T-helper 1 cell (primary cell): ENCODE measurements at places on chromosomes 5 and 9.

GRCh38 chr9:72494051-72494450 is 27.4 kb upstream of the TMC1 start:
- DNase-seq: no peak

DNA sequence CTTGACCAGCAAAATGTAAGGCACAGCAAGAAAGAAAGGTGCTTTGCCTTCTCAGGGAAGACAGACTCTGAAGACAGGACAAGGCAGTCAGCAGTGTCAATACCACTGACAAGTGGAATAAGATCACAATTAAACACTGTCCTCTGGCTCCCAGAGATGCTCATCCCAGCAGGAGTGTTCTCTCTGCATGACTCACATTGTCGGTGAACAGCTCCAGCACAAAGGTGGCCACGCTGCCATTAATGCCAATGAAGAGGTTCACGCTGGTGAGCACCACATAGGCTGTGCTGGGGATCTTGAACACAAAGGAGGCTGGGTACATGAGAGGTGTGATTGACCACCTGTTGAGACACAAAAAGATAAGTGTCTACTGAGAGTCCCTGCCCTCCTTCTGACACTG is 31.9 kb downstream of the NIPSNAP3B start:
- no peak for DNase-seq

- DNase-seq: no peak
Measured at GRCh38 chr5:78003919-78004318, 227.8 kb upstream of the TBCA start.

GRCh38 chr5:60402161-60402785 is 297.7 kb downstream of the DEPDC1B start:
- DNase-seq: no peak
